ENCODE measurements at places on chromosomes 12 and 14.
A peak's percentile ranks its signal among the peaks of the same experiment; 100 is the strongest.

DNA sequence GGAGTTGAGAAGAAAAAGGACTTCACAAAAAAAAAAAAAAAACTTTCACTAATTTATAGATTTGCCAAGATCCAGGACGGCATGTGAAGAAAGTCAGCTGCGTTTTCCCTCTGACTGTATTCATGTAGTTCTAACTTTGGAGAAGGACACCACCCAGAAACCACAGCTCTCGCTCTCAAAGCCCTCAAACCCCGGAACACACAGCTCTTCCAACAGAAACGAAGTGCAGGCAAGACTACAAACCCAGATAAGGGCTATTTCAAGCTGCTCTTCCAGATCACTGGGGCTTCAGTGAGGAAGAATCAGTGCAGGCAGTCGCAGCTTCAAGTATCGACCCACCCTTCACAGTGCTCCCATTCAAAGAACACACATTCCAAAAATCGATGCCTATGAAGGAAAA is 13.2 kb downstream of the KCNH5 start:
- no peak for DNase-seq

- no peak for DNase-seq
These were observed 118.0 kb downstream of the TBX5 start for GRCh38 chr12:114287821-114288525.

- DNase-seq = no peak
These were observed 3.1 kb downstream of the VDR start for GRCh38 chr12:47901718-47902093.

GRCh38 chr12:68910128-68910527 is 22.8 kb downstream of the CPM start:
- DNase-seq = peak; percentile 69

GRCh38 chr12:114209861-114210260 is 196.1 kb downstream of the TBX5 start:
- DNase-seq = no peak

DNA sequence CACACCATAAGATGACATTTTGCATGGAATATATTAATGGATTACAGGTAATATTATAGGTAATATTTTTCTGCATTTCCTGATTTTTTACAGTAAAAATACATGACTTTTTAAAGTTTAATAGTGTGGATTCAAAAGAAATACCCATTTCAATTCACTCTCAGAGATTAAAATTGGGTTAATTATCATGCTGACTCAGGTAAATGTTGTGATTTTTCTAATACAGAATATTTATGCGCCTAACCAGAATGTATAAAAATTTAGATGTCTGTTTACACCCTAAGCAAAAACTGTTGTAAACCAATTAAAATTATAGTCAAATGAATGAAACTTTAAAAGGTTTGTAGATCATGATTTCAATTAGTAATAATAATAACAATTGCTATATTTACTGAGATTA is 117.2 kb upstream of the FLRT2 start:
- DNase-seq = no peak

GRCh38 chr12:131737150-131737827 is 26.4 kb downstream of the SFSWAP start:
- peak; percentile 86 for DNase-seq

- DNase-seq = no peak
These were observed 18.7 kb upstream of the DGLUCY start for GRCh38 chr14:91095178-91095577.

DNA sequence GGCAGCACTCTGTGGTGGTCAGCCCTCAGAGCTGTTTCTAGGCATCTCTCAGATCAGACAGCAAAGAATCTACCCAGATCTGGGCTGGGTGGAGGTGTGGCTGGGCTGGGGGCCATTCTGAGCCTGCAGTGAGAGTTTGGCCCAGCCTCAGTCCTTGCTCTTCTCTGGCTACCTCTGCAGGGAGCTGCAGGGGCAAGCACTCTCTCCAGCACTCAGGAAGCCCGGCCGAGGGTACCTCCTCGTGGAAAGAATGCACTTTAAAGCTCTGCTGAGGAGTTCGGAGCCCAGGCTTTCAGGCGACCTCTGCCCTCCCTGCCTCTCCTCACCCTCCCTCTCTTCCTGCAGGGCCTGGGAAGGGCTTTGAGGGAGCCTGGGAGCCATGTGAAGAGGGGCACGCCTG is 31.2 kb downstream of the IL31 start:
- DNase-seq = no peak

DNA sequence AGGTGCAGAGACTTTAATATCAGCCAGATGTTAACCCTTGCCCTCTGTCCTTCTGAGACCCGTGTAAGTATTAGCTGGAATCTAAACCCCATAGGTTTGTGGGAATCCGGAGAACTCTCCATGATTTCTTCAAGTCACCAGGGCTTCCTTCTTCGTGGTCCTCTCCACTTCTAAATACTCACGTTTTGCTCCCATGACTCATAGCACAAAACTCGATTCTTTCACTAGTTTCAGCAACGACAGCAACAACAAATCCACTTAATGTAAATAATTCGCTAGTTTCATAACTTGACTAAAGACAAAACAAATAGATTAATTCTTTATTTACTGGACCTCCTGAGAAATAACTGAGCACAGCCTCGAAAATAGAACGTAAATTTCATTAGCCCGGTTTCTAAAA is 4.4 kb upstream of the CLEC2A start:
- DNase-seq = peak; percentile 12

DNA sequence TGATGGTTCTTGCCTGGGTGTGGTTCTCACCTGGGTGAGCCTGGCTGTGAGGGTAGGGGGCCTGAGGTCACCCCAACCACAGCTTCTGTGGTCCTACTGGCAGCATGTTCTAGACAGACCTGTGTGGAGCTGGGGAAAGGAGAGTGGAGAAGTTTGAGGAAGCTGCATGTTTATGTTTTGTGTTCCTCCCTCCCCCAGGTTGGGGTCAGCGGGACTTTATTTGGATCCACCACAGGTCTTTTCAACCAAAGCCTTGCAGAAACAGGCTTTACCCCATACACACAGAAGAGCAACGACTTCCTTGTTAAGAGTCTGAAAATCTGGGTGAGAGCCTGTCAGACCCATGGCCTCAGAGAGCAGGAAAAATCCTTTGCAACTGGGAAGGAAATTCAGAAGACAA is 5.6 kb downstream of the CD9 start:
- DNase-seq = no peak

- DNase-seq = no peak
These were observed 30.2 kb downstream of the RIMBP2 start for GRCh38 chr12:130685850-130686249.

- no peak for DNase-seq
These were observed 18.0 kb upstream of the SMUG1 start for GRCh38 chr12:54206791-54207190.

GRCh38 chr12:26135010-26135420 is 10.2 kb upstream of the BHLHE41 start:
- no peak for DNase-seq

GRCh38 chr12:7750350-7750749 is 3.2 kb upstream of the CLEC4C start:
- DNase-seq = no peak

DNA sequence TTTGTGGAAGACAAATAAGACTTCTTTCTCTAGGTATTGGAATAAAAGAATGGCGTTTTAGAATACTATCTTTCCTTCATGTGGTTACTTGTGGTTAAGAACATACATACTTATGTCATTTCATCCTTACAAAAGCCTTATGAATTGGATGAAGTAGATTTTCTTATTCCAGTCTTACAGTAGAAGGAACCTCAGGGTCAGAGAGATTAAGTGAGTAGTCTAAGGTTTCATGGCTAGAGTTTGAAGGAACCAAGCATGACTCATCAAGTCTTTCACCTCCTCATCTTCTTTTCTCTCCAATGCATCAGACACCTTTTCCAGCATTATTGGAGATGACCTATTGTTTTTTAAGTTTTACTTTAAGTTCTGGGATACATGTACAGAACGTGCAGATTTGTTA is 92.9 kb upstream of the NEDD1 start:
- peak; percentile 30 for DNase-seq

DNA sequence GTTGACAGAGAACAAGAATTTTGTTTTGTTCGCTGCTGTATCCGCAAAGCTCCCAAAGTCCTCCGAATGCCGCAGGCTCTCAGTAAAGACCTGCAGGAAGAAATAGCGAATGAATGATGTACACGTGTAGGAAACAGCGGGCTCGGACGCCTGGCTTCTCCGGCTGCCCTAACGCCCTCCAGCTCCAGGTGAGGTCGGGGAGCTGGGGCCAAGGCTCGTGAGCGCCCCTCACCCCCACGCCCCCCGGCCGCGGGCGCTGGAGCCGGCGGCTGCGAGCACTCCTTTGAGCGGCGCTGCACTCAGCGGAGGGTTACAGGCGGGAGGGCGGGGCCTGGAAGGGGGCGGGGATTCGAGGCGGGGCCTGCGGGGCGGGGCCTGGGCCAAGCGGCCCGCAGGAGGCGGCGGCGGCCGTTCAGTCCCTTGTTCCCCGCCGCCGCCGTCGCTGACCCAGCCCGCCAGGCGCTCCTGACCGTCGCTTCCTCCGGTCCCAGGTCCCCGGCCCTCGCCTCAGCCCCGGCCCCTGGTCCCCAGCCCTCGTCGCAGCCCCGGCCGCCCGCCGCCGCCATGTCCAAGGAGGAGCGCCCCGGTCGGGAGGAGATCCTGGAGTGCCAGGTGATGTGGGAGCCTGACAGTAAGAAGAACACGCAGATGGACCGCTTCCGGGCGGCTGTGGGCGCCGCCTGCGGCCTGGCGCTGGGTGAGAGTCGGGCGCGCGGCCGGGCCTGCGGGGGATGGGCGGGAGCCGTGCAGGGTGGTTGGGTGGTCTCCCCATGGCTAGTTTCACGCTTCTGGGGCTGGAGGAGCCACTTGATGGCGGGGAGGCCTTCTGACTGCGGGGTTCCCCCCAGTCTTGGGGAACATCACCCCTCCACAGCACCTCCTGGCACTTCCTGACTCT is at the start of gene AACS:
Gene AACS, plus strand, starts transcription at position 415 of the 898 bp plus-strand sequence. Its CDS starts 150 bp downstream, at position 565.
- peak; percentile 76 for DNase-seq

GRCh38 chr12:11067514-11067913 is 5.4 kb upstream of the TAS2R46 start:
- DNase-seq = no peak

DNA sequence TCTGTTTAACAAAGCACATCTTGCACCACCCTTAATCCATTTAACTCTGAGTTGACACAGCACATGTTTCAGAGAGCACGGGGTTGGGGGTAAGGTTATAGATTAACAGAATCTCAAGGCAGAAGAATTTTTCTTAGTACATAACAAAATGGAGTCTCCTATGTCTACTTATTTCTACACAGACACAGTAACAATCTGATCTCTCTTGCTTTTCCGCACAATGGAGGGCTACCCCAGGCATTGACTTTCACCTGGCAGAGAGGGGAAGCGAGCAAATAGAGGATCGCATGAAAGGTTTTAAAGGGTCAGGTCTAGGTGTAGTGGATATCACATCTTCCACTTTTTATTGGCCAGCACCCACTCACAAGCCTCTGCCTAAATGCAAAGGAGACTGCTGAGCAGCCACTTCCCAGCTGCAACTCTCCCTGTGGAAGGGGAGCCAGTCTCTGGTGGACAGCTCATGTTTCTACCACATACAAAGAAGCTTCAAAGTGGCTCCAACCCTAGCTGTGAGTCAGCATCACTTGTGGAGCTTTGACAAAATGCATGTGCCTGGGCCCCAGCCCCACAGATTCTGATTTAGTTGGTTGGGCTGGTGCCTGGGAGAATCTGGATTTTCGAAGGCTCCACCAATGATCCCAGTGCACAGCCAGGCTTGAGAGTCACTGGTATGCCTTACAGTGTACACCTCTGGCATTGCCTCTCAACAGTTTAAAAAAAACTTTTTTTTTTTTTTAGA is 7.2 kb upstream of the FNTB start:
- DNase-seq = no peak
